ENCODE measurements at places on chromosomes 2 and 18.

DNA sequence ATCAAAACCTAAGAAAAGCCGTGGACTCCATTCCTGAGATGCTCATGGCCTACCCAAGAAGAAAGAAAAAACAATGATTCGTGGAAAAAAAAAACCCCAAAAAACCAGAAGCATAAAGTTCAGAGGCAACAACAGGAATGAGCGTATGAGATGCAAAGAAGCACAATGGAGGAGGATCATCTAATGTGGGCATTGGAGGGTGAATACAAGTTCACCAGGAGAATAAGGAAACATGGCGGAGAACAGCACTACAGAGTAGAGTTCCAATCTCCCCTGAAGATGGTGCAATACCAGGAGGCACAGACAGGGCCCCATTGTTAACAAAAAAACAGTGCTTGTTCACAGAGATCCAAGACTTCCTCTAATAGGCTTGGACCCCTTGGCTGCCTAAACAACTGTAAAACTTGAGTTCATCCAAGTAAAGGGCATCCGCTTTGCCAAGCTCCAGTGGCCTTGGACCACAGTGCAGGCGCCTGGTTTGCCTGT lies 337.2 kb downstream of the PDE11A start:
- no peak for DNase-seq

DNA sequence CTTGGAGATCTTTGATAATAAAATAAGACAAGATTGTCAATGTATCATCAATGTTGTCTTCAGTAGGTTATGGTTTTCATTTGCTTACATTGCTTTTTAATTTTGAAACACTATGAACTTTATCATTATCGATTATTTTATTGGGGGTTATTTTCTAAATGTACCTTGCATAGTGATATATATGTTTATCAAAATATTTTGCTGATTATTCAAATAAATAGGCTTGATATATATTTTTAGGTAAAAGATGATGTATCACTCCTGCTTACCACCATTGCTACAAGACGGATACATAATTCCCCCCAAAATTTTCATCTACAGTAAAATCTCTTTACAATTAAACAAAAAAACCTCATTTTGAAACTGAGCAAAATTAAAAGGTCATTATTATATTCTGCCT lies 293.8 kb downstream of the SUCLG1 start:
- no peak for DNase-seq

- no peak for DNase-seq
Measured at GRCh38 chr2:113964436-113964835, 74.5 kb downstream of the ACTR3 start.

DNA sequence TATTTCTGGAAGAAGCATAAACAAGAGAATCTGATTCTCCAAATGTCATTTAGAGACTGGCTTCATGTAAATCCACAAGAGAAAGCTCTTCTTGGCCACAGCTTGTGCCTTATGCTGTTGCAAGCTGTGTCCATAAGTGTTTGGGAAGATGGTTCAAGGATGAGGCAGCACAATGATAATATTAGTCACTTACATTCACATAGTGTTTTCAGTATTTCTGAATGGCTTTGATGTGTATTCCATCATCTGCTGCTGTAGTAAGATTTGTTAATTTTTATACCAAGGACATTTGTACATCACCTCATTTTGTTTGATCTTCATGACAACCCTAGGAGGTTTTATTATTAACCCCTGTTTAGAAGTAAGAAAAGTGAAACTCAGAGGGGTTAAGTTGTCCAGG lies 29.9 kb downstream of the CREG2 start:
- DNase-seq = no peak

DNA sequence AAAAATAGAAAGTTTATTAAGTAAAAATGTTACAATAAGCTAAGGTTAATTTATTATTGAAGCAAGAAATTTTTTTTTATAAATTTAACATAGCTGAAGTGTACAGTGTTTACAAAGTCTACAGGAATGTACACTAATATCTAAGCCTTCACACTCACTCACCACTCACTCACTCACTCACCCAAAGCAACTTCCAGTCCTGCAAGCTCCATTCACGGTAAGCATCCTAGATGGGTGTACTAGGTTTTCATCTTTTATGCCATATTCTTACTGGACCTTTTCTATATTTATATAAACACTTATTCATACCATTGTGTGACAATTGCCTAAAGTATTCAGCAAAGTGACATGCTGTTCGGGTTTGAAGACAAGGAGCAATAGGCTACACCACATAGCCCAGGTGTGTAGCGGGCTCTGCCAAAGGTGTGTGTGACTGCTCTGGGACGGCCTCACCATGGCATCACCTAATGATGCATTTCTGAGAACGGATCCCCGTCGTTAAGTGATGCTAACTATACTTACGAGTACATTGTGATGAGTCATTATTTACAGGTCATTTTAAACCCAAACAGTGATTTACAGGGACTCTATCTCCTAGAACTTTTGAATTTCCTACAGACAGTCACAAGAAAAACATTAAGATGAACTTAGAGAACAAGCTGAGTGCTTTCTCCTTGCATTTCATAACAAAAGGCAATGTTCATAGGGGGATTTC lies 76.3 kb upstream of the ID2 start:
- DNase-seq = no peak

Data from stimulated activated CD8-positive, alpha-beta memory T cell treated with anti-CD3 and anti-CD28 coated beads, Interleukin-2, amount 100 ng/mL, for 1 hour (primary cell).